ENCODE measurements at places on chromosomes 3 and 15.

DNA sequence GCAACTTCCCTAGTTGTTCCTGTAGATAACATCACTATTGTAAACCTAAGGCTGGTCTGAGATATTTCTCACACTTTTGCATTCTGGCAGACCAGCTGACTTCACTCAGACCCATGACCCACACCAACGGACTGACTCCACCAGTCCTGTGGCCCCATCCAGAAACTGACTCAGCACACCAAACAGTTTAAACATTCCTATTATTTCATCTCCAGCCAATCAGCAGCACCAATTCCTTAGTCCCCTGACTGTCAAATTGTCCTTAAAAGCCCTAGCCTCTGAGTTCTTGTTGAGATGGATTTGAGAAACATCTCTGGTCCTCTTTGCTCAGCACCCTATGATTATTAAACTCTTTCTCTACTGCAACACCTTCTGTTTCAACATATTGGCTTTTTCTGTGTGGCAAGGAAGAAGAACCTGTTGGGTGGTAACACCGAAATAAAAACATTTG, 12.2 kb upstream of the IDH2 start:
- DNase-seq = no peak

- no peak for DNase-seq
Observed at GRCh38 chr3:157279237-157279636, 119.3 kb upstream of the CCNL1 start.

DNA sequence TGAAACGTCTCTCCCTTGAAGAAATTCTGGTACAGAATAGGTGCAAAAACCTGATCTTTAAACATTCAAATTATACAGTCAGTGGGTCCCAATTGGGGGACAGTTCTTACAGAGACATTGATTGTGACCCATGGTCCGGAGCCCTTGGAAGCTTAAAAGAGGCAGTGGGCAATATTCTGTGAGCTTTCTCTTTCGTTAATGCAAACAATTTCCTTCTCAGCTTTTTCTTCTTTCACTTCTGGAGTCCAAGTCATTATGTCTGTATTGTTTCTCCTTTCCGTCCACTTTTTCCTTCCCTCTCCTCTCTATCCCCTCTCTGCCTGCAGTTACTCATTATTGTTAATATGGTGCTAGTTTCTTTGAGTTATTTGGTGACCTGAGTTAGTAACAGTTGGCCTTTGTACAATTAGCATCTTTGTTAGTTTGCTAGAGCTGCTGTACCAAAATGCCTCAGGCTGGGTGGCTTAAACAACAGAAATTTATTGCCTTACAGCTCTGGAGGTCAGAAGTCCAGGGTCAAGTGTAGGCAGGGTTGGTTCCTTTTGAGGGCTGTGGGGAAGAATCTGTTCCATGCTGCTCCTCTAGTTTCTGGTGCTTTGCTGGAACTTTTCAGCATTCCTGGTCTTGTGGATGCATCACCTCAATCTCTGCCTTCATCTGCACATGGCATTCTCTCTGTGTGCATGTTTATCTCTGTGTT, 102.6 kb downstream of the GMPS start:
- no peak for DNase-seq

- DNase-seq = no peak
Observed at GRCh38 chr15:95162069-95162468, 930.7 kb downstream of the MCTP2 start.

DNA sequence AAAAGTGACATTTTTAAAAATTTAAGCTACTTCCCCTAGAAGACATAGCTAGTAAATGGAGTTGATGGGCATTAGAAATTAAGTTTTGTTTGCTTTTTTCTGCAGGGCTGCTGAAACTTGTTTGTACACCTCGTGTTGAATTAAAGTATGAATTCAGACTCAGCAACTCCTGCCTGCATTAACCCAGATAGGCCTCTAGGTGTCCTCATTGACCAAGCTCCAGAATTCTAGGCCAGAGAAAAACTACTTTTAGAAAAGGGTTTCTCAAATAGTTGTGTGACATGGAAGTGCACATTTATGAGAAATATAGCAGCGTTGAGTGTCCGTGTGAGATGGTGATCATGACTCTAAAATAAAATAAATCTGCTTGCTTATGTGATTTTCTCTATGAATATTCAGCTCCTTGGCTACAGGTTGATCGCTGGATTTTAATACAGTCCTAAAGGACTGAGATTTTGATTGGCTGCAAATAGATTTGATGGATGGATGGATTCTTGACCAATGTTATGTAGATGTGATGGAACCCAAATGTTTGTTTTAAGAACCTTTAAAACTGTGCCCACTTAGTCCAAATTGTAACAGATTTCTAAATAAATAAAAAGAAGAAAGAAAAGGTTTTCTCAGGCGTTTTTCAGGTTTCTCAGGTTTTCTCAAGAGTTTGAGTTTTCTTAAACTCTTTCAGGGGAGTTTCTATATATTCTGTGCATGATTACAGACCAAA, 39.4 kb upstream of the LMOD3 start:
- DNase-seq = peak; percentile 29

GRCh38 chr3:142645236-142645793, 49.1 kb downstream of the PLS1 start:
- no peak for DNase-seq

DNA sequence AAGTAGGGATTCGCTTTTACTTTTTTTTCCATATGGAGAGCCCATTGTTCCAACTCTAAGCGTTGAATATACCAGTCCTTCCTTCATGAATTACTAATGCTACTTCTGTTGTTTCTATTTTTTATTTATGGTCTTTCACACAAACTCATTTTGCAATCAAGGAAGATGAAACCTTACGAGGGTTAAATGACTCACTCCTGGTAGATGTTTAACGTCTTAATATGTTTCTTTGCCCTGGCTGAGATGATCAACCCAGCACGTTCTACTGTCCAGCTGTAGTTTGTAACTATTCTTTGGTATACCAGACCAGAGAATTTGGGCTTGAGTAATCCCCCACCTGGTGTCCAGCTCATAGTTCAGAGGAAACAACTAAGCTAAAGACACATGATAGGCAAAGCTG, 23.1 kb downstream of the CDCP1 start:
- no peak for DNase-seq

- no peak for DNase-seq
Observed at GRCh38 chr15:42413920-42414319, 54.6 kb downstream of the CAPN3 start.

DNA sequence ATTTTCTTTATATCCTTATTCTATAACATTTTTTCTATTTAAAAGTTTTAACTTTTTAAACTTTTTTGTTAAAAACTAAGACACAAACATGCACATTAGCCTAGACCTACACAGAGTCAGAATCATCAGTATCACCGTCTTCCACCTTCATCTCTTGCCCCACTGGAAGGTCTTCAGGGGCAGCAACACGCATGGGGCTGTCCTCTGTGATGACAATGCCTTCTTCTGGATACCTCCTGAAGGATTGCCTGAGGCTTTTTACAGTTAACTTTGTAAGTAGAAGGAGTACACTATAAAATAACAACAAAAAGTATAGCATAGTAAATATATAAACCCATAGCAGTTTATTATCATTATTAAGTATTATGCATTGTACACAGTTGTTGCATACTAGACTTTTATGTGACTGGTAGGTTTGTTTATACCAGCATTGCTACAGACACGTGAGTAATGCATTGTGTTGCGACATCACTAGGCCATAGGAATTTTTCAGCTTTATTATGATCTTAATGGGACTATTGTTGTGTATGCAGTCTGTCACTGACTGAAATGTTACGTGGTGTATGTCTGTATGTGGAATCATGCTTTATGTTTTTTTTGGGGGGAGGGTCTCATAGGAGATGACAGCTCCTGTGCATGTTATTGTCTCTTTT, 18.2 kb downstream of the ATP1B3 start:
- DNase-seq = no peak

DNA sequence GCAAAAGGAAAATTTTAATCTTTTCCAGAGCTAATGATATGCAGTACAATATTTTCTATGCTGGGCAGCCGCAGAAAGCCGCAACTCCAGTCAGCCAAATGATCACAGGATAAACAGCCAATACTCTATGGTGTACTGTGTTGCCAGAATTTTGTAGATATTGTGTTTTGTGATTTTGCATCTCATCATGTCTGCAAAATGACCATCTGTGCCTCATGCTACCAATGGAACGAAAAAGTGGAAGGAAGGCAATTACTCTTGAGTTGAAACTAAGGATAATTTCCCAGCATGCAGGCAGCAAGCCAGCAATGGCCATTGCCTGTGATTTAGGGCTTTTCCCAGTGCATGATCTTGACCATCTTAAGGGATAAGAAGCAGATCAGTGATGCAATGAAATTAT, 891.9 kb downstream of the PLOD2 start:
- no peak for DNase-seq

DNA sequence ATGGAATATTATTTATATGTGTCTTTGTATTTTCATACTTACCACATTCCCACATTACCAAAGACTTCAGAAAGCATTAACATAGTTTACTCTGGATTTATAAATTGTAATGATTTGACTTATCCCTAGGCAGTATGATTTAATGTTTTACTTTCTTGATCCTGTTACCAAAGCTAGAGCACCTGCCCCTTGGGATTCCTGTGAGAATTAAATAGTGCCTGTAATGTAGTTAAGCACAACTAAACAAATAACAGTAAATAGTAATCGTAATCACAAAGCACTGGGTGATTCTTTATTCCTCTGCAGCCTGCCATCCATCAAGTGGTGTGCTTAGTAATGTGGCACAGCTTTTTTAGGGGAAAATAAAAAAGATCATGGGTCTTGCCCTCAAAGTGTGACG, 39.1 kb downstream of the ATP2C1 start:
- no peak for DNase-seq

DNA sequence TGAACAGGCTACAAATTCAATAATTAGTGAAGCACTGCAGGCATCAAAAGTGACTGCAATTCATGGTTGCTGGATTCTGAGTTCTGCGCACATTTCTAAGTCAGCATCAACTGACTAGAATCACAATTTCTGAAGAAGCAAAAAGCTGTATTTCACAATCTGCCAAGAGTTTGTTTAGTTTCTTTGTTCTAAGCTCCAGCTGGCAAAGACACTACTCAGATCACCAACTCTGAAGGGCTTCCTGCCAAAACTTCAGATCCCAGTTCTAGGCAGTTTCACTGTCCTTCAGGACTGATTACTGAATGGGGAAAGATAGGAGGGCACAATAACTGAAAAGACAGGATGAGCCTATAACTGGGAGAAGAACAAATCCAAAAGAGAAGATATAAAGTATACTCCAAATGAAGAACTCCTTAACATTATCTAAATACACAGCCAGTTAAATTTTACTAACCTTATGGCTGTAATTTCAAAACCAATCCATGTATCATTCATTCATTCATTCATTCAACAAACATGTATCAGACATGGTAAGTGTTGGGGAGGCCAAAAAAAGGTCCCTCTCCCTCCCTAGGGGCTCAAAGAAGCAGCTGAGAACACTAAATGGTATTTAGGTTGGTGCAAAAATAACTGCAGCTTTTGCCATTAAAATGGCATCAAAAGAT, 17.1 kb downstream of the TJP1 start:
- DNase-seq = peak; percentile 33

DNA sequence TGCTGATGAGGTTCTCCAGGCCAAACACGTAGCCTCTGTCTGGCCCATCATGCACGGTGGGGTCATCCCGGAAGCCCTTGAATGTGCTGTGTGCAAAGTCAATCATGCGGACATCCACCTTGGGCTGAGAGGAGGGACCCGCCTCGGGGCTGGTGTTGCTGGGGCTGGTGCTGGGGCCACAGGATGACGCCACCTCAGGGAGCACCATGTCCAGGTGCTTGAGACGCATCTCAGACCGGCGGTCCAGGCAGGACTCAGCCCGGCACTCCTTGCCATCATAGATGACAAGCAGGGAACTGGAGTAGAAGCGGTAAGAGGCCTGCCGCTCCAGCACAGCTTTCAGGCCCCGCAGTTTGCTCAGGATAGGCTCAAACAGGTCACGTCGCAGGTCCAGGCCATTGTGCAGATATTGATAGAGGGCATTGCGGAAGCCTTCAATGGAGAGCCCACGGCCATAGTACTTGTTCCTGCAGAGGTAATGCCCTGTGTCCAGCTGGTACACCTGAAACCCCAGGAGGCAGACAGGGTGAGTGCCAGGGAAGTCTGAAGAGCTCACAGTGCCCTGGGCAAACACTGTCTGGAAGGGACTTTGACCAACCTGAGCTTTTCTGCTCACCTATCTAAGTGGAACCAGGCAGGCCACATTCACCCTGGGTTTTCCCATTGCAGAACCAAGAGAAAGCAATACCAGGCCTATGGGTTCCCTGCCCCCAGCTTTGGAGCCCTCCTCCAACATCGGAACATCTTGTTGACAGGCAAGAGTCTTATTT, 3.6 kb upstream of the GMPPB start:
- peak; percentile 24 for DNase-seq

DNA sequence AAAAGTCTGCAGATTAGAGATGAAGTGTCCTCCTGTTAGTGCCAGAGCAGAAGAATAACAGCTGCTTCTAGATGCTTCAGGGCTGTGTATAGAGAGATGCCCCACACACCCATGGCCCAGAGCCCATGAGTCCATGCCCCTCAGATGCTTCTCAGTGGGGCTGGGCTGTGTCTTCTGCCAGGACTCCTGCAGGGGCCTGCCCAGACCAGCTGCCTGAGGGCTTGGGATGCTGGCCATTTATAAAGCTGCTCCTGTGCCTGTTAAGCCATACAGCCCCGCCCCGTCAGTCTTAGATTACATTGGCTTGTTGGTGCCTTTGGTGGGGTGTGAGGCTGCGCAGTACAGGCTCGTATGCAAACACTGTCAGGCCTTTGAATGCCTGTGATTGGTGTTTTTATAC, 318.0 kb upstream of the CTDSPL start:
- DNase-seq = peak; percentile 86

DNA sequence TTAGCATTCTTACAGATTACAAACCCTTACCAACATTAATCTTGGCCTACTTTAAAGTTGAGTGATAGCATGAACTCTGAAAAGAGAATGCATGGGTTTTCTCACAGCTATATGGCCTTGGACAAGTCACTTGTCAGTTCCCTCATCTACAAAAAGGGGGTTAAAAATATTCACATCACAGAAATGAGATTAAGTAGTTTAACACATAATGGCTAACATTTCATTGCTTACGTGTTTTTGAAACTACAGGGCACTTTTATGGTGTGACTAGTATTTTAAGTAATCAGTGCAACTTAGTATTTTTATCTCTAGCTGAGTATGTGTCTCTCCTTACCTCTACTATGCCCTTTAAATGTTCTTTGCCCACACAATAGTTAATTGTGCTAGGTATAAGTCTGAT, 13.8 kb downstream of the TRIM59 start:
- DNase-seq = no peak

DNA sequence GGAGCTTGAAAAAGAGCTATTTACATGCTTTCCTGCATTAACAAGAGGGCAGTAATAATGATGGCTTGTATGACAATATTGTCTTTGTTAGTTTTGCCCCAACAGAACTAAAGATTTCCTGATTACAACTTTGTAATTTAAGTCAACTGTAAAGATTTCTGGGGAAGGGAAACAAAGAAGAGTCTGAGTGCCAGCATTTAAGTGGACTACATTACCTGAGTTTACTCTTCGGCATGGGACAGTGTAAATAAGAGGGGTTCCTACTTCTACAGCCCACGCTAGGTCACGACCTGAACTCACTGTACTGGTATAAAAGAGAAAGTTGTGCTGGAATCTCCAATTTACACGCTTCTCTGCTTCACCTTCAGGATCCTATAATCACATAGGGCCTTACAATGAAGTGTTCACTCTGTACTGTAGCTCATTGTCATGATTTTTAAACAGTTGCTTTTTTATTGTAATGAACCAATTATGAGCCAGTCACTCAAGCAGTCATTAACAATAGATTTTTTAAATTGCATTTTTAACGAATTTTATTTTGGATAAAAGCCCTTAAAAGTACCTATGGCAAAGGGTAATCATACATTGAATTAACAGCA, 39.6 kb downstream of the DPH6 start:
- no peak for DNase-seq
